ENCODE measurements at places on chromosomes 12 and 14.

DNA sequence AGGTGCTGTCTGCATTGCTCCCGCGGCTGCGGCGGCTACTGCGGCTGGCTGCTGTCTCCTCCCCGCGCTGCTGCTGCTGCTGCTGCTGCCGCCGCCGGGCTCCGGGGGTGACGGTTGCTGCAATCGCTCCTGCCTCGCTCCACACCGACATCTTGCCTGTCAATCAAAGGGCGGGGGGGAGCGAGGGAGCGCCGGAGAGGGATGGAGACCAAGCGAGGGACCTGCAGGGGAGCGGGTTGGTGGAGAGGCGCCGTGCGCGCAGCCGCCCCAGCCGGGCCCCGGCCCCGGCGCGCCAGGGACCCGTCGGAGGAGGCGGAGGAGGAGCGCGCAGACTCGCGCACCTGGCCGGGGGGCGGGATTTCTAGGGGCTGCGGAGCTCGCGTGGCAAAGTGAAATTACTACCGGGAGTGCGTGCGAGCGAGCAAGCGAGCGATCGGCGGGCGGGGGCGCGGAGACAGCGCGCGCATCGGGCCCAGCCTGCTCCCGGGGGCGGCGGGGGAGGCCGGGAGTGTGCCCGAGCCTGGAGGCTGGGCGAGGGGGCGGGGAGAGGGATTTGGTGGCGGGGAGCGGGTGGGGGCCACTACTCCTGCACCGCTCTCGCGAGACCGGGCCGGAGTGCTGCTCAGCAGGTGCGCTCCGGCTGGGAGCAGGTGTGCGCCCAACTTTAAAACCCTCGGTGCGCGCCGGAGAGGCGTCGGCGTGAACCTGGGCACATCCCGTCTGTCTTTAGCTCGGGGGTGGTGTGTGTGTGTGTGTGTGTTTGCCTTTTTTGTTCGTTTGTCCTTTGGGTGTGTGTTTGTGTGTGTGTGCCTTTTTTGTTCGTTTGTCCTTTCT lies at the start of gene KSR2:
KSR2 (minus strand) TSS at position 165 of the 834 bp plus-strand sequence. CDS start 735 bp downstream, outside the sequence.
- DNase-seq = peak; percentile 98

DNA sequence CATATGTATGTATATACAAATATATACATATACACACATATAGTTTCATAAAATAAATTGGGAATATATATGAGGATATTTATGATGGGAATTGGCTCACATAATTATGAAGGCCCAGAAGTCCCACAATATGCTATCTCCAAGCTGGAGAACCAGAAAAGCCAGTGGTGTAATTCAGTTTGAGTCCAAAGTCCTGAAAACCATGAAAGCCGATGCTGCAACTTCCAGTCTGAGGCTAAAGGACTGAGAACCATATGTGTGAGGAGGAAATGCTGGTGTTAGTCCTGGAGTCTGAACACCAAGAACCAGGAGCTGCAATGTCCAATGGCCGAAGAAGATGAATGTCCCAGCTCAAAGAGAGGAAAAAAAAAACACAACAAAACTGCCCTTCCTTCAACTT lies 65.5 kb upstream of the PRKD1 start:
- no peak for DNase-seq

DNA sequence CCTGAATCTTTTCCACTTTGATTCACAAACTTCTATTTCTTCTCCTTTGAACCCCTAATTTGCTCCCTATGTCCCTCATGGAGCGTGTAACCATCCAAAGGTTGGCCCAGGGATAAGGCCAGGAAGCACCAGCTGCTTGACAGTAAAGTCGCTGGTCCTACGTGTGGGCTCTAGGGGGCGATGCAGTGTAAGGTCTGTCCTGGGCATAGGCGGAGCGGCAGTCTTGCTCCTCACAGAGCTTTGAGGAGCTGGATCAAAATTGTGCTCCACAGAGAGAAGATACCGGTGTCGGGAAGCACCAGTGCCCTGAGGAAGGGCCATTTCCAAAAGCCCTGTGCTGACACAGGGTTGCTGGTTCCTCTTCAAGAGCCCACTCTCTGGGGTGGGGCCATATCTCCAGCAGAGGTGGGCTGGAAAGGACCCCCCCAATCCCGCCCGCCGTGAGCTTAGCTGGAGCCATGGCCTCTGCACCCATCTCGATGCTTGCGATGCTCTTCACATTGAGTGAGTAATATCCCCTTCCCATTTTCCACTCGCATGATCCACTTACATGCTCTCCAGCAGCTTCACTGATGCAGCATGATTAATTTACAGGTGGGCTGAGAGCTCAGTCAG lies 49.9 kb upstream of the OR4E1 start:
- peak; percentile 53 for DNase-seq

DNA sequence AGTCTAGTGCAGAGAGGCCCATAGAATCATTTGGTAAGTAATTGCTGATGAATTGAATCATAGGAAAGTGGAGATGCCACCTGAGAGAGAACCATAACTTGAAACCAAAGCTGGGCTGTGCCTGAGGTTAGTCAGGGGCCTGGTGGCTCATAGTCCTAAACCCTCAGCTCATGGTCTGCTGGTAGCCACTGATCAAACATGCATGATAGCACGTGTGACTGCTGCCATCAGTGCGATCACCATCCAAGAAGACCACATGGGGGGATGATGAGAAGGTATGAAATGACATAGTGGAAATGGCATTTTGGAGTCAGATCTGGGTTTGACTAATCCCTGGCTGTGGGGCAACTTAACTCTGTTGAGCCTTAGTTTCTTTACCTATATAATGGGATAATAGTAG lies 190.5 kb downstream of the CACNA1C start:
- peak; percentile 17 for DNase-seq

DNA sequence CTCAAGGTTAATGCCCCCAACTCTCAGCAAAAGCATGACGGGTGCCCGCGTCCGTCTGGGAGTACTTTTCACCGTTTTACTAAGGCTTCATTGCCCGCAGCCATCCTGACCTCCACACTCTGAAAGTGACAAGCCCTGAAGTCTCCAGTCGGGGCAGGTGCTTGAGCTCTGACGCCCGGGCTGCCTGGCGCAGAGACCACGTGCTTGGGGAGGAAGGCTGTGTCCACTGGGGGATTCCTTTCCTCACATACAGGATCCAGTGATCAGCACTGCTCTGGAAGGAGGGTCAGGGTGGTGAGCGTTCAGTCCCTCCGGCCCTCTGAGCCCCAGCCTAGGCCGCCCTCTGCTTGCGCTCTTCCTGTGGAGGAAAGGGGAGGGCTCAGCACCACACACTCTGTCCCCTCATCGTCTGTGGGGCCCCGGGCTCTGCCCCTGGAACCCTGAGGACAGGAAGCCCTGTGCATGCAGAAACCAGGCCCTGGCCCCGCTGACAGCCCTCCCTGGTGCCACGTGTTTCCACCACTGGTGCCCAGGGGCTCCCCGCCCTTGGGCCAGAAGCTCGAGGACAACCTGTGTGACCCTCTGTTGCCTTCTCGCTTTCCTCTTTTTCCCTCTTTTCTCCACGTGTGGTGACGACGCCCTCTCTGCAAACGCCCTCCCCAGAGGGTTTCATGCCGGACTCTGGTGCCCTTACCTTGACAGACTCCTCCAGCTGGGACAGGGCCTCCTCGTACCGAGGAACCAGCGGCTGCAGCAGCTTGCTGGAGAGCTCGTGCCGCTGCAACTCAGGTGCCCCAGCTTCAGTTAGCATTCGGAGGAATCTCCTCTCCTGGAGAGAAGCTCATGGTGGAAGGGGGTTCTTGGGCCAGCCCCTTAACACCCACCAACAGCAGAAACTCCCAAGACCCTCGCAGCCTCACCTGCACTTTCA lies 4.9 kb downstream of the DDX51 start:
- no peak for DNase-seq

DNA sequence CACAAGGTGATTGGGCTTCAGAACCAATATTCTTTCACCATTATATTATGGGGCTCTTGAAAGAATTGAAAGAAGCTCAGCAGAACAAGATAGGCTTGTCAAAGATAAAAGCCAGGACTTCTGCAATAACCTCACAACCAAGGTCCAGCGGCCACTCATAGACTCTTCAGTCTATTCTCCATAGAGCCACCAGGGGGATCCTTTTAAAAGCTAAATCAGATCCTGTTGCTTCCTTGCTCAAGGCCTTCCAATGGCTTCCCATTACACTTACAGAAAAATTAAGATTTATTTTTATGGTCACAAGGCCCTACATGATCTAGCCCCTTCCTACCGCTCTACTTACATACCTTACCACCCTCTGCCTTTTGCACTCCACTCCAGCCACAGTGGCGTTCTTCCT lies 169.6 kb downstream of the C12orf42 start:
- DNase-seq = peak; percentile 73

DNA sequence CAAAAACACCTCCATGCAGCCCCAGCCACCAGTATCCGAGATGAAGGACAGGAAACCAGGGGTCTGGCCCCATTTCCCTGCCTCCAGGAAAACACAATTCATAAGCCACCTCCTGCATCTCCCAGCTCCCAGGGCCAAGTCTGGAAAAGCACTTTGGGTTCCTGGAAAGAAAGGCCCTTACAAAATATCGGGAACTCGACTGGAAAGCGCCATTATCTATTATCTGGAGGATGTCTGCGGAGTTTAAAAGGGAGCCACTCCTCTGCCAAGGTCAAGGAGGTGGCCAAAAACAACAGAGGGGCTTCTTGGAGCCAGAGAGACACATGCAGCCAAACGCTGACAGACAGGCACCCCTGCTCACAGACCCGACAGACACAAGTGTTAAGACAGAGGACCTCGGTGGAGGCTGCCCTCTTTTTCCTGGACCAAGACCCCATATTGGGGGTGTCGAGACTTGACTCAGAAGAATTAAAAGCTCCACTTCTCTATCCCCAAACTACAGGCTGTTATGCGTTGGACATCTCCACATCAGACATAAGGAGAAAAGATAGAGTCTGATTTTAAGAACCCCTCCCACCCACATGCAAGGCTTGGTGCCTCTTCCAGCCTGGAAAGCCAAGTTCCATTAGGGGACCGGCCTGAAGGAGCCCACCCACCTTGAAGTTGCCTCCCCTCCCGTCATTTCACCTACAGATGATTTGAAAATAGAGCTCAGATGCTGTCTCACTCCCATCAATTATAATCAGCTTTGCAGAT lies 9.6 kb downstream of the ACTN1 start:
- DNase-seq = no peak

DNA sequence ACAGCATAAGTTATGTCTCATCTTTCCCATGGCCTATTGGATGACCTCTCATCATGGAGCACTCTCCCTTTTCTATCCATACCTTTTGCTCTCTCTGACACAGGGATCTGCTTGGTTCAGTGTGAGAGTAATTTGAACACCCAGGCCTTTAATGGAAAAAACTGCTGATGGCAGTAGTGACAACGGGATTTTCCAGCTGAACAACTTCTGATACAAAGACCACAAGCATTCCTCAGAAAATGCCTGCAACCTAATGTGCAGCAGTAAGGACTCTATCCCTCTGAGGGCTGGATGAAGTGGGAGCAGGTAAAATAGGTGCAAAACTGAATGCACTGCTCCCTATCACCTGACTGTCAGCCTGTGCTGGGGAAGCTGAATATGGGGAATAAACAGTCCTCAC lies 51.0 kb downstream of the KANSL2 start:
- DNase-seq = no peak

DNA sequence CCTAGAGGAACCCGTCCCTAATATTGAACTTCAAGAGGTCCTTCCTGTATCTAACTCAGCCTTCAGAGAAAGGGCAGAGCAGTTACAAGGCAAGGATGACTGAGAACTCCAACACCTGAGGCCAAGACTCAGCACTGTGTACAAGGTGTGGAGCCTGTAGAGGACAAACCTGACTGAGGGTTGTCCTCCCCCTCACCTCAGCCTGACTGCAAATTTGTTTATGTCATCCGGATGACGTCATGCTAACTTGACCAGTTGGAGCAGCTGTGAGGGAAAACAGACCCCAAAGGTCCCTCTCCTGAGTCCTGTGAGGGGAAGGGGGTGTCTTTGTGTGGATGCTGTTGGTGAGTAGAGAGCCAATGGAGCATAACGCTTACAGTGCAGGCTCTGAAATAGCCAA lies 4.3 kb downstream of the CRACR2A start:
- DNase-seq = peak; percentile 75

DNA sequence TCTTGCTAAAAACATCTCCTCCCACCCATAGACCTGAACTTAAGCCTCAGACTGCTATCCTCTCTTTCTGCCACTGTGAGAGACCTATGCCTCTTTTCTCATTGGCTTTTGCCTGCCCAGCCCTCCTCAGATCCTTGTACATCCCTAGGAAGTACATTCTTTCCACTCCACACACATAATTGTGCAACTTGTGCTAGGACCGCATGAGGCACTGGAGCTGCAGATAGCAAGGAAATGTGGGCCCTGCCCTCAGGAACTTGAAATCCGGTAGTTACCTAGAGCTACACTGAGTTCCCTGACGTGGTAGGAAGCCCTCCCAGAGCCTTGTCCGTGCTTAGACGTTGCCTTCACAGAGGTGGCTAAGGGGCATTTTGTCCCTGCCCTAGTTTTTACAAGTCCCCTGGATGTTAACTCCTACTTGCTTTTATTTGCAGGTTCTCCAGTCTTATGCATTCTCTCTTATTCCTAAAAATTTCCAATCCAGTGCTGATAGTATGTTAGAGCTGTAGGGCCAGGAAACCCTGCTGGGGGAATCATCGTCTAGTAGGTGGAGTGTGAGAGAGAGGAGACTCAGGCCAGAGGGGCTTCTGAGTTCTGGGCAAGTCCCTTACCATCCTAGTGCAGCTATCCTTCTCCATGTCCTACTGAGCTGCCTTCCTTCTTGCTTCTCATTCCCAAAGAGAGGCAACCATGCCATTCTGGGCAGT lies 41.3 kb downstream of the NTF3 start:
- DNase-seq = no peak
